Placental epithelial cell (primary cell): ENCODE measurements at places on chromosomes 16 and 17. TPM values are rescaled to one million over a fixed set of nuclear protein-coding genes. Genes with fewer than 3 reads are reported as not detected.

Gene PRCD
- total RNA-seq: 0.43 TPM in 1 of 2 replicates, not detected in the other

Gene TBC1D3E
- total RNA-seq: not detected in 2 replicates

Gene KRT24
- total RNA-seq: 573 and 600 TPM in 2 replicates

Gene TLCD2
- total RNA-seq: 2.9 and 5.9 TPM in 2 replicates

Gene CDH5
- total RNA-seq: not detected in 2 replicates

Gene ZNF19
- 2.8 and 4.7 TPM in 2 replicates for total RNA-seq

Gene CSH1
- total RNA-seq: not detected in 2 replicates

Gene KRTAP1-5
- total RNA-seq: not detected in 2 replicates

Gene C16orf74
- total RNA-seq: 11.8 and 29.0 TPM in 2 replicates

Gene BCKDK
- total RNA-seq: 40.8 and 43.4 TPM in 2 replicates

Gene CBLN1
- total RNA-seq: not detected in 2 replicates

Gene HBQ1
- not detected in 2 replicates for total RNA-seq

Gene MMP2
- 23.0 and 49.9 TPM in 2 replicates for total RNA-seq

Gene EVI2A
- total RNA-seq: 0.39 TPM in 1 of 2 replicates, not detected in the other

Gene CHAD
- total RNA-seq: not detected in 2 replicates

Gene AANAT
- total RNA-seq: 0.79 TPM in 1 of 2 replicates, not detected in the other

Gene CIBAR2
- total RNA-seq: not detected in 2 replicates

Gene SLC5A2
- total RNA-seq: 0.54 and 0.79 TPM in 2 replicates

Gene TMEM114
- not detected in 2 replicates for total RNA-seq

Gene IRF8
- total RNA-seq: 0.11 TPM in 1 of 2 replicates, not detected in the other

Gene PGP
- total RNA-seq: 13.3 and 23.1 TPM in 2 replicates

Gene TMEM92
- total RNA-seq: 0.39 and 1.2 TPM in 2 replicates

Gene PYY
- not detected in 2 replicates for total RNA-seq

Gene CA7
- not detected in 2 replicates for total RNA-seq

Gene ITGB3
- total RNA-seq: 1.2 and 3.7 TPM in 2 replicates

Gene CPHXL
- total RNA-seq: not detected in 2 replicates

Gene PRSS33
- total RNA-seq: not detected in 2 replicates

Gene RASD1
- total RNA-seq: not detected in 2 replicates

Gene KRTAP4-5
- not detected in 2 replicates for total RNA-seq

Gene CACNG5
- not detected in 2 replicates for total RNA-seq

Gene SOX8
- total RNA-seq: 0.22 and 0.39 TPM in 2 replicates

Gene FNDC8
- total RNA-seq: not detected in 2 replicates

Gene CDR2
- total RNA-seq: 23.9 and 47.3 TPM in 2 replicates

Gene ZSCAN10
- not detected in 2 replicates for total RNA-seq
